Gastrocnemius medialis (tissue), 4 donors: ENCODE measurements at places on chromosomes 12 and 14. TPM values are rescaled to one million over a fixed set of nuclear protein-coding genes. Genes with fewer than 3 reads are reported as not detected.

ERBB3 gene
- 1.0 TPM for total RNA-seq

SOAT2 gene
- not detected for total RNA-seq

KITLG gene
- 5.1 TPM for total RNA-seq

C14orf39 gene
- 1.9 TPM for total RNA-seq

TMX1 gene
- 13.5 TPM for total RNA-seq

DAO gene
- total RNA-seq: not detected

MYO1H gene
- total RNA-seq: not detected

SERPINA3 gene
- total RNA-seq: 55.5 TPM

CMAS gene
- total RNA-seq: 30.0 TPM

CLEC4C gene
- not detected for total RNA-seq

EIF2S3B gene
- total RNA-seq: not detected

KRT85 gene
- not detected for total RNA-seq

ASB8 gene
- 359 TPM for total RNA-seq

IFNG-AS1 gene
- total RNA-seq: not detected

CLEC6A gene
- not detected for total RNA-seq

MAP1LC3B2 gene
- 2.5 TPM for total RNA-seq

LPAR5 gene
- 0.75 TPM for total RNA-seq

TSPAN11 gene
- 0.05 TPM for total RNA-seq

RIC8B gene
- 11.4 TPM for total RNA-seq

PNN gene
- 9.2 TPM for total RNA-seq

KCNA5 gene
- 3.2 TPM for total RNA-seq

CDKN3 gene
- total RNA-seq: 1.3 TPM

SOX5 gene
- 1.3 TPM for total RNA-seq

ZNF891 gene
- 1.5 TPM for total RNA-seq

WASHC4 gene
- 35.5 TPM for total RNA-seq

HCAR2 gene
- total RNA-seq: not detected

PLXNC1 gene
- total RNA-seq: 0.70 TPM

NRXN3 gene
- not detected for total RNA-seq

ACAD10 gene
- total RNA-seq: 12.6 TPM

ADGRD1 gene
- 9.2 TPM for total RNA-seq

BMP4 gene
- 2.0 TPM for total RNA-seq

EFS gene
- 0.31 TPM for total RNA-seq

TMPRSS12 gene
- not detected for total RNA-seq

TOX4 gene
- total RNA-seq: 135 TPM

ITGB7 gene
- total RNA-seq: not detected

LMNTD1 gene
- not detected for total RNA-seq

FOXG1 gene
- total RNA-seq: not detected

CALCOCO1 gene
- 158 TPM for total RNA-seq

KRT4 gene
- total RNA-seq: not detected
